ENCODE measurements at places on chromosomes 5 and 9.
A peak's percentile ranks its signal among the peaks of the same experiment; 100 is the strongest.

GRCh38 chr5:94776167-94776566, 157.7 kb downstream of the SLF1 start:
- no peak for DNase-seq

- no peak for DNase-seq
Observed at GRCh38 chr9:114098021-114098935, 814 bp downstream of the KIF12 start.

DNA sequence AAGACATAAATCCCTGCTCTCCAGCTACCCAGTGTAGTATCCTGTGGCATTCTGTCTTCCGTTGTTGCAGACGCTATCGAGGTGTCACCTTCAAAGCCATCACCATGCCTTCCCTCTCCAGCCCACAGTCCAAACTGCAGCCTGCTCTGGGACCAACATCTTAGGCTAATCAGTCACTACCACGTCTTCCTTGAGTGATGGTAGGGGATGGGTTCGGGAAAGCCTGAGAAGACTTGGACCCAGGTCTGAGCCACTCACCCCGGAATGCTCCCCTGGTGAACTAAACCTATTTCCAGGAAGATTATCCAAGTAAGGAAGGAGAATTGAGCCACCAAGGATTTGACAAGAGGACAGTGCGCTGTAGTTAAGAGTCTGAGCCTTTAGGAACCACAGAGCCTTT, 52.9 kb upstream of the IRX1 start:
- no peak for DNase-seq

GRCh38 chr5:18027241-18027867, 393.1 kb downstream of the TAF11L14 start:
- DNase-seq, result no peak

DNA sequence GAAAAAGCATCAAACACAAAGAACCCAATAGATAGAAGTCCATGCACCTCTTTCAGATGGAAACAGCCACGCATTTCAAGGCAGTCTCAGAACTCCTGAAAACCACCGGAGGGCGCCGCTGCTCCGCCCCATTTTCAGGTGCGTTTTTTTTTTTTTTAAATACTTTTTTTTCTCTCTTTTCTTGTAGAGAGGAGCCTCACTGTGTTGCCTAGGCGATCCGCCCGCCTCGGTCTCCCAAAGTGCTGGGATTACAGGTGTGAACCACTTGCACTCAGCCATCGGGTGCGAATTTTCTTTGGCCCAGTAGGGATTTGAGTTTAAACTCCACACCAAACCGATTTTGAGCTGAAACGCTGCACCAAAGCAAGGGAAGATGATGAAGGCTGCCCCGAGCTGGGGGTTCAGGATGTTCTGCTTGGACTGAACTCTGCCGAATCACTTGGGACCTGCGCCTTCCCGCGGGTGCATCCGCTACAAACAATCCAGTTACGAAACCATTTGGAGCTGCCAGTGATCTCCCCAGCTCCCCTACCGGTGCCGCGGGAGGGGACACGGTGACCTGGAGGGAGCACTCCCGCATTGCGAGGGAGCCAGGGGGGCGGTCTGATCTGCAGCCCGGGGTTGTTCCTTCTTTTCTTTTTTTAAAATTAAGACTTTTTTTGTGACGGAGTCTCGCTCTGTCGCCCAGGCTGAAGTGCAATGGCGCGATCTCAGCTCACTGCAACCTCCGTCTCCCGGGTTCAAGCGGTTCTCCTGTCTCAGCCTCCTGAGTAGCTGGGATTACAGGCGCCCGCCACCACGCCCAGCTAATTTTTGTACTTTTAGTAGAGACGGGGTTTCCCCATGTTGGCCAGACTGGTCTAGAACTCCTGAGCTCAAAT, 1.4 kb downstream of the PTGR1 start:
- DNase-seq, result peak; percentile 19

DNA sequence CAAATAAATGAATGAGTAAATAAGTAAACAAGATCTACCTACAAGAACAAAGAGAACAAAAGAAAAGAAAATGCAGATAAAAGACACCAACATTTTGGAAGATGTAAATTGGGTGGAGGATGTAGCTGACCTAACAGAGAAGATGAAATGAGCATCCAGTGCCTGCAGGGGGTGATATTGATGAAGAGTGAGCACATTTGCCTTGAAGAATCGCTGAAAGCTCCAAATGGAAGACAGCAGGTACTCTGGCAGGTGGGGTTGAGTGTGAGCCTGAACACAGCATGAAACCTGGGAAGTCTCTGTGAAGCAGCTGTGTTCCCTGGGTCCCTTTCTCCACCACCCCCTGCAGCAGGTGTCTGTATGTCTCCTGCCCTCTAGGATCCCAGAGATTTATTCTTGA, 125.6 kb downstream of the NXNL2 start:
- no peak for DNase-seq

DNA sequence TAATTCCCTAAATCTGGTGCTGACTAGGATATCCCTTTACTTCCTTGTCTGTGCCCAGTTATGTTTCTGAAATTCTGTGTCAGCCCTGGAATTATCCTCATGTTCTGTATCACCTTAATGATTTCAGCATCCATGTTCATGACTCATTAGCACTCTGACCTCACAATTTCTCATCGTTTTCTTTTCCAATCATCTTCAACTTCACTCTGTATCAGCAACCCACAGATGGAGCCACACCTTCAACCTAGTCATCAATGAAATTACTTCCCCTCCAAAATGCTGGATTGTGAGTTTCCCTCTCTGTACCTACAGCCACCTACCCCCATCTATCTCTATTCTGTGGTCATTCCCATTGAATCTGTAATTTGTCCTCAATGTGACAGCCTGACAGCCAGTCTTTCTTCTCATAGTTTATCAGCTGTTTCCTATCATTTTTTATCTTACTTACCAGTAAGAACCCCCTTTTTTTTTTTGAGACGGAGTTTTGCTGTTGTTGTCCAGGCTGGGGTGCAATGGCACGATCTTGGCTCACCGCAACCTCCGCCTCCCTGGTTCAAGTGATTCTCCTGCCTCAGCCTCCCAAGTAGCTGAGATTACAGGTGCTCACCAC, 3.1 kb upstream of the IL6ST start:
- no peak for DNase-seq

DNA sequence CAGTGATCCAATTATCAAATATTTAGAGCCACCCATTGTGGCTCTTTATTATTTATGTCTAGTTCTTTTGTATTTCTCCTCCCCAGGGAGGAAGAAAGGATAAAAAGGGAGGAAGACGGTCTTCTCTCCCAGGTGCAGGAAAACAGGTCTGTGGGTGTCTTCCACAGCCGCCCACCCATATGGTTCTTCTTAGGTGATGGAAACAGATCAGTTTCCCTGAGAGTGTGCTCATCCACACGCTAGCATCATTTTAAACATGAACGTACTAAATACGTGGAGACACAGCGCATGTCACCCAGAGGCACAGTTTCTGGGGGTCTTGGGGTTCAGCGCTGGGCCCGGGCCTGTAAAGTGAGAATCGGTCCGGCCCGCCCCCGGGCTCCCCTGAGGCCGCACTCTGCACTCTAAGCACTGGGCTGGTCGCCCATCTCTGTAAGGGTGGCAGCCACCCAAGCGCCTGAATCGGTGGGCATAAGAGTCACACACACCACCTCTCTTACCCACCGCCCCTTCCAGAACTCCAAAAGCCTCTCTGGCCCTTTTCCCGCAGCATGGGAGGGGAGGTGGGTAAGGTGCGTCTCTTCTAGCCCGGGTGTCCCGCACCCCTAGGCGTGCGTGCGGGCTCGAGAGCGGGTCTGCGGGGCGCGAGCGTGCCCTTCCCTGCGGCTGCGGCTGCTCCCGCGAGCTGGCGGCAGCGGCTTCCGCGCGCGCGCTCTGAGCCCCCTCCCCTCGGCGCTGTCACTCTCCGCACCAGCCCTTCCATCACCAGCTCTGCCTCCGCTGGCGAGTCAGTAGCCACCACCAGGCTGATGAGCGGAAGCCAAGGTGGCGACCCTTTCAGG, 1.3 kb downstream of the PTCH1 start:
- no peak for DNase-seq

- peak; percentile 64 for DNase-seq
Observed at GRCh38 chr9:112783551-112783954, 33.0 kb downstream of the SNX30 start.

- no peak for DNase-seq
Observed at GRCh38 chr5:126189862-126190261, 233.3 kb upstream of the GRAMD2B start.

DNA sequence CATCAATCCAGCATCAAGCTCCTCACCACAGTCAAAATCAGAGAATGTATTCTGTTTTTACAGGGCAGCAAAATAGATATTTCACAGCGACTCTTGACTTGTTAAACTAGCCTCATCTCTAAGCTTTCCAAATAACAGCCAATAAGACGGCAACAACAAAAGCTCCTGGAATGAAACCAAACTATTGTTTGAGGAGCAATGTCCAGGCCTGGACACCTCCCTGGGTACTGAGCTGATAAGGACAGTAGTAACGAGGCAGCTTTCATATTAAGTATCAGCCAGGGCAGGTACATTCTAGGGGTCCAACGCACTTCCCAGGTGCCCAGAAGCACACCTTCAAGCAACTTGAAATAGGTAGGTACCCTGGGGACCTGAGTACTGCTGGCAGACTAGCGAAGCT, 260.3 kb downstream of the ENC1 start:
- no peak for DNase-seq

GRCh38 chr9:82252116-82252515, 263.5 kb downstream of the SPATA31D1 start:
- no peak for DNase-seq

DNA sequence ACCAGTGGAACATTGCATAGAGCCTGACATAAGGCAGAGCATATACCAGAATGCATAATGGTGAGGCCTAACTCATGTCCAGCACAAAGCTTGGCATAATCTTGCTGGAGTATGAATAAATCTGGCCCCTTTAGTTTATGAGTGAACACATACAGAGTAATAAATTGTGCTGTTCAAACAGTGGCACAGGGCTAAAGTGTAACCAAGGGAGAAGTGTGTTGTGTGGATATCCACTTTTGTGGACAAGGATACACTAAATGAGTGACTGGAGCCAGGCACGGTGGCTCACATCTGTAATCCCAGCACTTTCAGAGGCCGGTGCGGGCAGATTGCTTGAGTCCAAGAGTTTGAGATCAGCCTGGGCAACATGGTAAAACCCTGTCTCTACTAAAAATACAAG, 29.4 kb upstream of the JMY start:
- no peak for DNase-seq

GRCh38 chr9:130054325-130054786, 650 bp downstream of the GPR107 start:
- DNase-seq, result no peak

DNA sequence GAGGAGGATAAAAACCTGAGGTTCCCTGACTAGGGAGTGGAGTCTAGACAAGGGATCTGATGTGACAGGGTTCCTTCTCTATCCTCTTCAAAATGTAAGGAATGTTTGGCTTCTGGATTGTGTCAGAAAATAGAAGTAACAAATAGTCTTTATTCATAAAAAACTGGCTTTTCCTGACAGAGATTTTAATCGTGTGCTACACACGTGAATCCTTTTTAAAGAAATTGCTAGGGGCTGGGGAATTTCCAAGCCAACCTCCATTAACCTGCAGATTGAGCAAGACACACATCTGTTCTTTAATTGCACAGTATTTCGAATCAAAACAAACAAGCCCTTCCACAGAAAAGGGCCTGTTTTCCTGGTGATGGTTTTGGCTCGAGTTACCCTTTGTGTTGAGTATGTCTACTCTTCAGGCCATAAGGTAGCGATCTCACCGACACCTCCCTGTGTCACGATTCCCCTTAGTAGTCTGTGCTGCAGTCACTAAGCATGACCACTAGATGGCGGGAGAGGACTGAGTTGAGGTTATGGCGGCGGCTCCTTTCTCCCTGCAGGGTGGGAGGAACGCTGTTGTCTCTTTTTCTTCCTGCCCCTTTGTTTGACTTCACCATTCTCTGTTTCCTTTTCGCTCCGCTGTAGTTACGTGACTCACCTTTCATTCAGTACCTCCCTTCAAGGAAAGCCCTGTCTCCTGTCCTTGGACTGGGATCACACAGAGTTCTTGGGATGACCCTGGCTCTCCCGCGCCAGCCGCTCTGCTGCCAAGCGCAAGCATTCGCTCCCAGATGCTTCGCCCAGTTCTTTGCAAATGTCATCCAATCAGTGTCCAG, 137.1 kb upstream of the SLC24A2 start:
- DNase-seq, result peak; percentile 17

GRCh38 chr9:73215249-73215648, 63.6 kb downstream of the ANXA1 start:
- no peak for DNase-seq

DNA sequence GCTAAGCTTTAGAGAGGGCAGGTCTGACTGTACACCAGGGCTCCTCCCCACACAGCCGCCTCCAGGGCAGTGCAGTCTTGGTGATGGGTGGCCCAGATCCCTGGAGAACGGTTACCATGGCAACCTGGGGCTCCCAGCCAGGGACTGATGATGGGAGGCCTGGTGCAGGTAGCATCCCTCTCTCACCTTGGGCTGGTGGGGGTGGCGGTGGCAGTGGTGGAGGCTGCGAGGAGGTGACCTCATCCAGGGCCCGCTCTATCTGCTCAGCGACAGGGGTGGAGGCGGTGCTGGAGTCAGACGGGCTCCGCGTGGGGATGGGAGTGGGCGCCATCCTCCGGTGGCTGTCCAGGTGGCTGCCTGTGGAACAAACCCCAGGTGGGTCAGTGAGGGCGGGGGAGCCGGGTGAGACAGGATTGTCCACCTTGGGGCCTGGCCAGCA, 12.3 kb downstream of the PRR7 start:
- no peak for DNase-seq

DNA sequence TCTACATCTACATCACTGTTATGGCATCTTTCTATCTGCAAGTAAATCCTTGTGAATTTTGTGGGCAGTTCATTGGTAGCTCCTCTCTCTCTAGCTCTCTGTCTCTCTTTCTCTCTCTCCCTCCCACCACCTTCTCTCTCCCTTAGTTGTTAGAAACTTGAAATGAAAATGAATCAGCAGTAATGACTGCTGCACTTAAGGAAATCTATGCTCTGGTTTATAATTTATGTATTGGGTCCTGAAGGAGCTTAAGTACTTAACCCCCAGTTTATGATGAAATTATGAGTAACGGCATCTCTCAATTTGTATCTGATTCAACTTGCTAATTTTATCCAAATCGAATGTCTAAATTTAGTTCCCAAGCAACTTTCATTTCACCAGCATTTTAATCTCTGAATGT, 52.0 kb upstream of the PTGER4 start:
- DNase-seq, result no peak

DNA sequence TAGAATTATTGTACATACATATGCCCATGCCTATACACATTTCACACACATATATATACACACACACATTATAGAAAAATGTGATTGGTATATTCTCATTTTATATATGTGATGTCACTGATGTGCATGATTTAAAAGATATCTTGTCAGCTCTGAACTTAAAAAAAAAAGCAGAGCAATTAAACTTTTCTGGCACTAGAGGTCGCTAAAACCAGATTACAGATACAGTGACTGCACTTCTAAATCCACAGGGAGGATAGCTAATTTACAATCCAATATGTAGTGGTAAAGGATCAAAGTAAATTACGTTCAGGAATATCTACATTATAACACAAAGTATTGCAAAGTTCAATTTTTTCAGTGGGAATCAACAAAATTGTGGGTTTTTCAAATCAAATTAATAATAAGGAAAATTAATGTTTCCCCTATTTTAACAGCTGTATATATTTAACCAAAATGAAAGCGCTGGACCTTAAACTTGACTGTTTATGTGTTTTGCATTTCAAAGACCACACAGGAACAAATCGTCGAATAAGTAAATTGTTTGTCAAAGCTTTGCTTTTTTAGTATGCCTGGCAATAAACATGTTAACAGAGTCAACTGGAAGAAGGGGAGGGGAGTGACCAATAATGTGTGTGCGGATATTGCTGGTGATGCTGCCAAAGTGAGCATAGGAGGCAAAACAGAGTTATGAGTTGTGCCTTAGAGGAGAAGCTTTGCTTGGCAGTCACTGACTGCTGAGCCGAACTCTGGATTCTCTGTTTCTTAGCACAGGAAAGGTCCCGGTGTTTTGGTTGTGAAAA, 1201.4 kb upstream of the C9orf72 start:
- no peak for DNase-seq

Data from SHP77 (cell line).